Glutamatergic neuron (in vitro differentiated cells): ENCODE measurements at places on chromosomes 12 and 14. TPM values are rescaled to one million over a fixed set of nuclear protein-coding genes. Genes with fewer than 3 reads are reported as not detected.

GRCh38 chr14:51883232-51883631, 22.8 kb downstream of the GNG2 start:
- no peak for DNase-seq

GRCh38 chr12:107670999-107671643, 14.5 kb upstream of the PWP1 start:
- peak; percentile 57 for DNase-seq

RASSF3 gene
- total RNA-seq: 28.2 TPM

ABCD2 gene
- total RNA-seq: 4.2 TPM

GRCh38 chr12:52415870-52416750, 10.0 kb upstream of the KRT82 start:
- no peak for DNase-seq

NPAS3 gene
- total RNA-seq: 2.4 TPM

DNA sequence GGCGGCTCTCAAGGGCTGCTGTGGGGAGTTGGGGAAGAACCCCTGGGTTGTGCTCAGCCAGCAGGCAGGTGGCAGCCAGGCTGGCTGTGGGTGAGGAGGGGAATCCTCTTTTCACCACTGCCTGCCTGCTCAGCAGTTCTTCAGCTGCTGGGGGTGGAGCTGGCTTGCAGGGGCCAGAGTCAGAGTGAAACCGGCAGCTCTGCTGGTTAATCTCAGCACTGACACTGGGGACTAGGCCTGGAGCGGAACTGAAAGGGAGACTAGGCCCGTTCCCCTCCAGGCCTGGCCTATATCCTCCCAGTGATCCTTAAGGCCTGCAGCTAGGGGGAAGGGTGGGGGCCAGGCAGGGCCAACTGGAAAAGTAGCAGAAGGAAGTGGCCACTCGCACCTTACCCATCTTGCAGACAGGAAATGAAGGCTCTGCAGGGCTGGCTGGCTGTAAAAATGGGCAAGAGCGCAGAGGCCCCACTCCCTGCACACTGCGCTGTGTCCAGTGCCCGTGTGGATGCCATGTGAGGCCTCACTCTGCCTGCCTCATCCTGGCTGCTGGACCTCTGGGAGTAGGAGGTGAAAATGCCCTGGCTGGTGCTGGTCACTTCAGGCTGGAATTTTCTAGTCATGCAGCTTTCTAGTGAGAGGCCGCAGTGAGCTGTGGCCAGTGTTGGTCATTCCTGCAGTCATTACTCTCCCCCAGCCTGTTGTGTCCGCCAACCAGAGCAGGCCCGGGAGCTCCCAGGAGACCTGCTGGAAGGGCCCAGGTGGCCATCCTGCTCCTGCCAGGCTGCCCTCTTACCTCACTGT, 39.4 kb downstream of the SH2B3 start:
- DNase-seq: no peak

DNA sequence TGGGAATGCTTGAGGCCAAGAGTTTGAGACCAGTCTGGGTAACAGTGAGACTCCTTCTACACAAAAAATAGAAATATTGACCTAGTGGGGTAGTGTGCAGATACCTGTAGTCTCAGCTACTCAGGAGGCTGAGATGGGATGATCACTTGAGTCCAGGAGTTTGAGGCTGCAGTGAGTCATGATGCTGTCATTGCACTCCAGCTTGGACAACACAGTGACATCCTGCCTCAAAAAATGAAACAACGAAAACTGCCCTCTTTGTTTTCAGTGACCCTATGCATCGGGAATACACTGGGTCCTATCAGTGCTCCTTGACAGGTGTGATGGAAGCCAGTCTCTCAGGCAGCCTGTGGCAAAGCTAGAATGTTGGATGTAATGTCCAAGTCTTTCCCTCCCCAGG, 311.5 kb upstream of the OR4E1 start:
- no peak for DNase-seq

DNA sequence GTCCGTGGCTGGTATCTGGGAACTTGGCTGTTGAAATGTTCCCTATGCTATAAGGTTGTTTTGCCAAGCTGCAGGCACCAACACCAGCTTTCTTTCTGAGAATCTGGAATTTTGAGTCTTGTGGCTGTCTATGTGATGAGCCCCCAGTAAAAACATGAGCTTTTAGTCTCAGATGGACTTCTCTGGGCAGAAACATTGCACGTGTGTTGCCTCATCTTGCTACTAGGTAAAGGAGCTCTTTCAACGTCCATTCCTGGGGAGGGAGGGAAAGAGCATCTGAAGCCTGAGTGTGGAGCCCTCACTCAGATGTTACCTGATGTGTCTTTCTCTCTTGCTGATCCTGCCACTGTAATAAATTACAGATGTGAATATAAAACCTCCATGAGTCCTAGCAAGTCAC, 183.8 kb upstream of the LHX5 start:
- no peak for DNase-seq

TMEM263 gene
- total RNA-seq: 4.6 TPM

DNA sequence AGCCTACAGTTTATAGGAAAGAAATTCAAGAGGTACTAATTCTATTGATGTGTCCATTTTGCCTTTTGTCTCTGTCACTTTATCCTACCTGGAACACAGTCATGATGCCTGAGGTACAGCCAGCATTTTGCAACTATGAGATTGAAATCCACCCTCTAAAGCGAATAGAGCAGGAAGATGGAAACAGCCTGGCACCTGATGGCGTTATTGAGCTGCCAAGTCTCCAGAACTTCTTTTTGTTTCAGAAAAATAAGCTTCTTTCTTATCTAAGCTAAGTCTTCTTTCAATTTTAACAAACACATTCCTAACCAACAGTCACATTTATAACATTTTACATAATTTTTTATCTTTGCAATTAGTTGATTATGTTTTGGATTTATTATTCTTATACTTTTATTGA, 182.1 kb downstream of the PAWR start:
- DNase-seq: no peak

DNA sequence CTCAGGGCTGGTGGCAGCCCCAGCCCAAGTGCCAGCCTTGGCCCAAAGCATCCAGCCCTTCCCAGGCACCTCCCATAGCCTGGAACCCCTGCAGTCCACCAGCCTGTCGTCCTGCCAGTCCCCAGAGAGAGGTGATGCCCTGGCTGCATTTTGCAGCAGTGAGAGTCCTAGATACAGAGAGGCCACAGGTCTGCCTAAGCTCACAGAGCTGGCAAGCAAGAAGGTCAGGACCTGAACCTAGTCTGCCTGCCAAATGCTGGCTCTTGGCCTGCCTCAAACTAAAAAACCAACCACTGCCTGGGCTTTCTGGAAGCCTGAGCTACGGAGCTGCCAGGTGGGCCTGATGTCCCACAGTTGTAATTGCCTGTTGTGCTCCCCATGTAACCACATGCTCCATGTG, 164.9 kb downstream of the PHETA1 start:
- no peak for DNase-seq

GRCh38 chr14:32426586-32427388, 97.7 kb downstream of the AKAP6 start:
- DNase-seq: no peak

SYCP3 gene
- not detected for total RNA-seq

DCN gene
- not detected for total RNA-seq

DNA sequence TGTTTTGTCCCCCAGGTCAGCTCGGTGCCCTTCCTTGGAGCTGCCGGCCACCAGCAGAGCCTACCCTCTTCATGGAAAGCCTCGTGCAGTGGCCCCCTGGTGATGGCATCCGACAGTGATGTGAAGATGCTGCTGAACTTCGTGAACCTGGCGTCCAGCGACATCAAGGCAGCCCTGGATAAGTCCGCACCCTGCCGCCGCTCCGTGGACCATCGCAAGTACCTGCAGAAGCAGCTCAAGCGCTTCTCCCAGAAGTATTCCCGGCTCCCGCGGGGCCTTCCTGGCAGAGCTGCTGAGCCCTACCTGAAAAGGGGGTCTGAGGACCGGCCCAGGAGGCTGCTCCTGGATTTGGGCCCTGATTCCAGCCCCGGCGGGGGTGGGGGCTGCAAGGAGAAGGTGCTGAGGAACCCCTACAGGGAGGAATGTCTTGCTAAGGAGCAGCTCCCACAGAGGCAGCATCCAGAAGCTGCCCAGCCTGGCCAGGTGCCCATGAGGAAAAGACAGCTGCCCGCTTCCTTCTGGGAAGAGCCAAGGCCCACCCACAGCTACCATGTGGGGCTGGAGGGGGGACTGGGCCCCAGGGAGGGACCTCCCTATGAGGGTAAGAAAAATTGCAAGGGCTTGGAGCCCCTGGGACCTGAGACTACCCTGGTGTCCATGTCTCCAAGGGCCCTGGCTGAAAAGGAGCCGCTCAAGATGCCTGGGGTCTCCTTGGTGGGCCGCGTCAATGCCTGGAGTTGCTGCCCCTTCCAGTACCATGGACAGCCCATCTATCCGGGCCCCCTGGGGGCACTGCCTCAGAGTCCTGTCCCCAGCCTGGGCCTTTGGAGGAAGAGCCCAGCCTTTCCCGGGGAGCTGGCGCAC, 1.3 kb downstream of the FAM181A start:
- DNase-seq: no peak

DNA sequence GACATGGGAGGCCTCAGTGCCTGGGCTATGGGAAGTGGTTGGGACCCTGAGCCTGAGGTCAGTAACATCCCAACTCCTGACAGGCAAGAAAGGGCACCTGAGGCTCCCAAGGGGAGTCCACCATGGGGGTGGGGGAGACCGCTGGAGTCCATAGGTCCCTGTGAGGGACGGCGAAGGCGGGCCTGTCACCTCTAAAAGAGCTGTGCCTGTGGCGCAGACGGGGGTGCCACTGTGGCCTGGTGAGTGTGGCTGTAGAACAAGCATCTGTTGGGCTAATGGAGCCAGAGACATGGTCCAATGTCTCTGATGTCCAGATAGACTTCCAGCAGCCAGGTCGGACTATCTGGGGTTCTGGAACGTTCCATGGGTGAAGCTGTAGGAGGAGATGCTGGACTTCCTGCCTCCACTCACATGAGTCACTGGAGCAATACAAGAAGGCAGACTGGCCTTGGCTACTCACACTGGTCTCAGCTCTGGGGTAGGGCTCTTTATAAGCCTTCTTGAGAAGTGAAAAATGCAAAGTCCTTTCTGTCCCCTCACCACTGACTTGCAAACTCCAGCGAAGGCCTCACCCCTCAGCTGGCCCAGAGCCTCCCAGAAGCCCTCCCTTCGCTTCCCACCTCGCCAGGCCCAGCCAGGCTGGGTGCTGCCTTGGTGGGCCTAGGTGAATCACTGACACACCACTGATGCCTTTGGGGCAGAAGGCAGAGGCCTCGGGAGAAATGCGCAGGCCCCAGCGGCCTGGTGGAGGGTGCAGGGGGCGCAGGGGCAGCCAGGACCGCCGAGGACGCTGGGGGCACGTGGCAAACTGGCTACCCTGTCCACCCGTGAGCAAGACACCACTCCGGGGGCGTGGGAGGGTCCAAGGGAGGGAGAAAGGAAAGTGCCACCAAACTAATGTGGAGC, 1.1 kb upstream of the TRAF3 start:
- DNase-seq: no peak

GRCh38 chr14:100243020-100243419, 4.1 kb downstream of the YY1 start:
- no peak for DNase-seq

KRT83 gene
- not detected for total RNA-seq

GRCh38 chr12:83933615-83934014, 979.0 kb downstream of the SLC6A15 start:
- DNase-seq: no peak

DNA sequence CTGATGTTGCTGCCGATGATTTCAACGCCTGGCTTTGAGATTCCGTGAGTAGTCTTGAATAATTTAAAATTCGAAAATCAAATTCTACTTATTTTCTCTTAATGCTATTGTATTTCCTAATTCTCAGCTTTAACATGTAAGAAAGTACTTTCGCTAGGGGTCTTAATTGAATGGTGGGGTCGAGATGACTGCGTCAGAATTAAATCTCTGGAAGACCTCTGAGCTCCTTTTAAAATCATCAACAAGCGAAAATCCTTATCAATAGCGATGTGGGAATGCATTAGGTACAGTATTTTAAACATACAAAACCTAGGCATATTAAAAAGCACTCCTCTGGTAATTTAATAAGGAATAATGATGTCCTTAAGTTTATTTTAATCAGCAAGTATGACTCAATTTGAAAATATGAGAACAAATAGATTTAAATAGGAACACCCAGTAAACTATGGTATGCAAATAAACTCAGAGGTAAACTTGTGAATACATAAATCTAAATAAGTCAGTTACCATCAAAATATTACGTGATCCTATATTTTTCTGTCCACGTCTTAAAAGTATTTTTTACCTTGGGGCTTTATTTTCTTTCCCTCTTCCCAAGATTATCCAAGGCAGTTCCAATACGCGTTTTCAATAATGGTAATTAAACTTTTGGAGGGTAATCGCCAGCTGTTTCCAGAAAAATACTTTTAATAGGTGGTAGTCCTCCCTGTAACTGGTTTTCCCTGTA, 1.4 kb downstream of the FOXA1 start:
- DNase-seq: no peak

DNA sequence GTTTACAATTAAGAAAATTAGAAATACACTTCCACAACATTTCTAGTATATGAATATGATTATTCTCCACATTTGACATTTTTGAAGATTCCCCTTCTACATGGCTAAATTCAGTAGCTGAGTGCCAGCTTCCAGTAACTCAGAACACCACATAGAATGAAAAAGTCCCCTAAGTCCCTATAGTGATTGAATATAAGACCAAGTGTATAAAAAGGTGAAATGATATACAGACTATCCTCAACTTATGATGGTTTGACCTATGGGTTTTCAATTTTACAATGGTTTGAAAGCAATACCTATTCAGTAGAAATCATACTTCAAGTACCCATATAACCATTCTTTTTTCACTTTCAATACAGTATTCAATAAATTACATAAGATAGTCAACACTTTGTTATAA, 15.8 kb downstream of the ATL1 start:
- DNase-seq: no peak

THAP2 gene
- total RNA-seq: 7.9 TPM

SLC10A1 gene
- not detected for total RNA-seq

BDKRB2 gene
- 3.8 TPM for total RNA-seq
